Stimulated activated CD8-positive, alpha-beta memory T cell treated with anti-CD3 and anti-CD28 coated beads, Interleukin-7, amount 100 ng/mL, for 1 hour (primary cell): ENCODE measurements at places on chromosomes 6 and 20.
A peak's percentile ranks its signal among the peaks of the same experiment; 100 is the strongest.

DNA sequence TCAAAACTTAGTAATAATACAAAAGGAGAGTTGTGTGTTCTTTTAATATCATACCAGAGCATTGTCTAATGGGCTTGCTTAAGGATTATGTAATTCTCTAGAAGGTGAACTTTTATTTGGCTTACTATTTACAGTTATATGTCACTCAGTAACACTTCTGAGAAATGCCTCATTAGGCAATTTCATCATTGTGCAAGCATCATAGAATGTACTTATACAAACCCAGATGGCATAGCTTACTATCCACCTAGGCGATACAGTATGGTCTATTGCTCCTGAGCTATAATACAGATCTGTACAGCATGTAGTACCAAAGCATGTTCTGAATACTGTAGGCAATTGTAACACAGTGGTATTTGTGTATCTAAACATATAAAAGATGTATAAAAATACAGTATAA lies 340.1 kb downstream of the PHF3 start:
- no peak for DNase-seq

- no peak for DNase-seq
These were observed 299.0 kb upstream of the STXBP5 start for GRCh38 chr6:146905181-146905704.

GRCh38 chr6:84027340-84028181 lies 6.0 kb upstream of the MRAP2 start:
- no peak for DNase-seq

DNA sequence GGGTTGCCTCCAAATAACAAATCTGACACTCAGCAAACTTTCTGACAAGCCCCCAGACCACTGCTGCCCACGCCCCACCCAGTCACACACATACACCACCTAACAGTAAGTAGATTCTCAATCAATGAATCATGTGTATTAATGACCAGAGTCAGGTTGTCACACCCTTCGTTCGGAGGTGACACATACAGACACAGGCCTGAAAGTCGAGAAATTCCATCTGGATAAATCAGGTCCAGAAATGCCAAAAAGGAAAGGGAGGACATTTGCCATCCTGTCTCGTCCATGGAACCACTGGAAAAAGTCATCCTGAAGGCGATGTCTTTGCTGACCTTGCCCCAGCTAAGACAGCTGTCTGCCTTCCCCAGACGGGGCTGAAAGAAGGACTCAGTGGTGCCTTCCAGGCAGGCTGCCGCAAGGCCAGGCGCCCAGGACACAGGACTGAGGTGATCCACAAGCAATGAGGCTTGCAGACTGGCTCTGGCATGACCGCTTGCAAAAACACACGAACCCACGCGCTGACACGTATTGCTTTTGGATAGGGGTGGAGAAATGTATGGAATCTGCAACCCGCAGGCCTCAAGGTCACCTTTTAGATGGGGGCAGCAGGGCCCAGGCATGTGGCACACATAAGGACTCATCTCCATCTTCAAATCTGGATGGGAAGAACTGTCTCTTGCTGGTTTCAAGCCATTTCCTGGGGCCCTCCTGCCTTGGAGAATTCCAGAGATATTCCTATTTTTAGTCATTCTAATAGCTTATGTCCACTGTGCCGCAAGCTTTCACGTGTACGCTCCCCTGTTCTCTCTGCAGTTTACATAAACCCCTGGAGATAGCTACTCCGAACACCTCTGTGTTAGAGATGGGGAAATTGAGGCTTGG lies 9.0 kb downstream of the NFATC2 start:
- DNase-seq: no peak

DNA sequence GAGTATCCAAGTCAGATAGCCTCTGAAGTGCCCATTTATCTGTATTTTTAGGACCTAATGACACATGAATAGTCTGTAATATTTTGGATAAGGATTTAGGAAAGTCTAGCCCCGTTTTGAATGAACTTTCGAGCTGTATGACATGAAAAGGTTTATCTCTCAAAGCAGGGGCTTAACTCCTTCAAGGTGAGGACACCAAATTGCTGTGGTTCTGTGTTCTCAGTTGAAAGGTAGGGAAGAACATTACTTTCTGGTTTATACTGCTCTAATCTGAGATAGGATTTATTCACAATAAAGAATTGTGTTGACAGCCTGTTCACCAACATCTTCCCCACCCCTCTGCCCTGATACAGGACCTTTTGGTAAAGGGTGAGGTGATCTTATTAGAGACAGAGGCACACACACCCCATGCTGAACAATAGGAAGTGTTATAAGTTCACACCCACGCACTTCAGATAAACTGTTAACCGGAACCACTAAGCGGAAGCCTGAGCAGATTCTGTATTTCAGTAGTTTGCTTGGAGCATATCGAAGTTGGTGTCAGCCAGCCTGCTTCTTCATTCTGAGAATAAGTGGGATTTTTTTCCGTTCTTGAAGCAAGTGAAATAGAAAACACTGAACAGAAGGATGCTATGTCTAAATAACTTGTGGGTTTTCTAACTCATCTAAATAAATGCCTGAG lies 223.3 kb downstream of the TMEM242 start:
- peak; percentile 14 for DNase-seq

GRCh38 chr20:40494248-40494647 lies 194.8 kb downstream of the MAFB start:
- no peak for DNase-seq

GRCh38 chr6:78947962-78948361 lies 80.6 kb downstream of the IRAK1BP1 start:
- DNase-seq: no peak

- no peak for DNase-seq
These were observed 11.7 kb upstream of the HCK start for GRCh38 chr20:32040142-32040953.

DNA sequence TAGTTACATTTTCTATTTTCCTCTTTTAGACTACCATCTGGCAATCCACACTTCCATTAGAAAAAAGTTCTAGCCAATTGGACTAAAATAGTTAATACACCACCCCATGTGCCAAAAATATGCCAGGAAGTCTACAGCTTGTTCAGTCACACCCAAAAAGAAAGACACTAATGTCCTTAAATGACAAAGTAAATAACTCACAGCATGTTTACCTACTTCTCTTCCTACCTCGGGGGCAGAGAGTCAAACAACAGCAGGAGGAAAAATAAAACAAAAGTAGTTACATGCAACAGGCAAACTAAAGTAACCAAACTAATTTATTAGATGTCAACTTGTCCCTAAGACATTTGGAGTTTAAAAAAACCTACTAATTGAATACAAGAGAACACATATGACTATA lies 57.0 kb downstream of the UBE3D start:
- DNase-seq: no peak

DNA sequence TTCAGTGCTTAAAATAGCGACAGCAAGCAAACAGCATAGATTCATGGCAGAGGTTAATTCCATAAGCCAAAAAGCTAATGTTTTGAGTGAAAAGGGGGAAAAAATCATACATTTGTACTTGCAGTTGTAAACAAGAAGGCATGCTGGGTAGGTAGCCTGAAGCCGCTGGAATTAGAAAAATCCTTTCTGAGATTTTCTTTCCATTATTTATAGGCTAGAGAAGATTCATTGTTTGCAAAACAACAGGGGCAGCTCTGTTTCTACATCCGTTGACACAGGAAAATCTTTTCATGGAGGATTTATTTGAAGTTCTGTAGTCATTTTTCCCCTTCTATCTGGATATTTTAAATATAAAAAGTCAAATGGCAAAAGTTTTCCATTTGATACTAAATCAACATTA lies 843.9 kb downstream of the QKI start:
- DNase-seq: no peak

GRCh38 chr6:148907573-148907972 lies 160.7 kb downstream of the UST start:
- no peak for DNase-seq

DNA sequence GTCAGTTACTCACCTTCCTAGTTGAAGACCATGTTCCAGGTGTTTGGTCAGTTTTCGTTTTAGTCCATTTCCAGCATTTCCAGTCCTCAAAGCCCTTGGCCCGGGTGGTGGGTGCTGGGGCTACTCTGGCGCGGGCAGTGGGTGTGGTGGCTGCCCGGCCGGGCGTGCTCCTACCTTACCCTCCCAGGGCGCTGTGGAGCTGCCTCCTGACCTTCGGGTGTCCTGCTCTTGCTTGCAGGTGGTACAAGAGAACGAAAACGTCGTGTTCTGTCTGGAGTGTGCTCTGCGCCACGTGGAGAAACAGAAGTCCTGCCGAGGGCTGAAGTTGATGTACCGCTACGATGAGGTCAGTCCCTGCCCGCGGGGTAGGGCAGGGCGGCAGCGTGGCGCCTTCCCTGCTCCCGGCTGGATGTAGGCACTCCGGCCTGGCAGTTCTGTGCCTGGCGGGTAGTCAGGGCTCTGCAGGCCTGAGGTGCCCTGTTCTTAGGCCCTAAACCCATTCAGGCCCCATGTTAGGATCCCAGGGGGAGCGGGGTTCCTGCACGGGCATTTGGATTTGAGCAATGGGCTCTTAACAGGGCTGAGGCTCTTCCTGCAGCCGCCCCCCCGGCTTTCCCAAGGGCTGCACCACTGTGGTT lies 145.8 kb downstream of the DTNBP1 start:
- no peak for DNase-seq

DNA sequence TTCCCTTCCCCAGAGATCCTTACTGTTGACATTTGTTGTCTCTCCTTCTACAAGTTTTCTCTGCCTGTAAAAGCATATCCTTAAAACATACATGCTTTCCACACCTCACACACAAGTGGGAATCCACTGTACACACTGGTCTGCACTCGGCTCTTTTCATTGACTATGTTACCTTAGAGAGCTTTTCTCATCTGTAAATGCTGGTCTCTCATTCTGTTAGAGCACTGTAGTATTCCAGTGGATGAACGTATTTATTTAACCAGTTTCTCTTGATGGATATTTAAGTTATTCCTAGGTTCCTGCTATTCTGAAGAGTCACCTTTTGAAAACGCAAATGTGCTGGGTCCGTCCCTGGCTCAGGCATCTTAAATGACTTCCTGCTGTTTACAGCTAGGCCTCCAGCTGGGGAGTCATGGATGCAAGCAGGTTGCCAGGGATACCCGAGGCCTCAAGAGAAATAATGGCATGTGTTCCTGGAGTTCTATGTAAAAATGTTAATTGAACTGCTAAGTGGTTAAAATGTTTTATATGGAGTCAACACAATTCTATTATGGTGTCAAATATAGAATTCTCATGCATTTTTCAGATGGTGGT lies 61.1 kb upstream of the TGM3 start:
- DNase-seq: no peak

GRCh38 chr20:50196248-50196647 lies 5.6 kb downstream of the CEBPB start:
- DNase-seq: no peak

- no peak for DNase-seq
These were observed 178.4 kb downstream of the COL9A1 start for GRCh38 chr6:70124443-70124842.

- DNase-seq: no peak
These were observed 2.8 kb downstream of the UNC5CL start for GRCh38 chr6:41036186-41036585.

GRCh38 chr6:100803264-100804045 lies 77.7 kb downstream of the ASCC3 start:
- DNase-seq: no peak

GRCh38 chr6:166529586-166529985 lies 56.9 kb downstream of the RAMACL start:
- no peak for DNase-seq

DNA sequence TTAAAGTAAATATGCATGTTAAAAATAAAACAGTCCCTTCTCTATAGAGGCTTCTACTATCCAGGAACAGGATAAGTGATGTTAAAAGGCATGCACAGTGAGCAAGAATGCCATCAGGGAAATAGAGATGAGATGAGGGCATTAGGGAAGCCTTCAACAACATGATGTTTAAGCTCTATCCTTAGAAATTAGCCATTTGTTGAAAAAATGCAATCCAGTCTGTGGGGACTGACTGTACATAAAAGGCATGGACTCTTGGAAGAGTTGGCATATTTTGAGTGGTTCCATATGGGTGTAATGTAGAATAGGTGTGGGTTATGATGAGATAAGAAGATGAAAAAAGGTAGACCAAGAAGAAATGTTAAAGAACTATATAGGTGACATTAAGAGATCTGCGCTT lies 5.8 kb downstream of the KIAA0319 start:
- no peak for DNase-seq
